ENCODE measurements at places on chromosomes 11 and 22. TPM values are rescaled to one million over a fixed set of nuclear protein-coding genes. Genes with fewer than 3 reads are reported as not detected.

The PHLDA2 gene
- total RNA-seq, result 26.4 TPM

The ADAMTS8 gene
- total RNA-seq, result 2.6 TPM

The POTEH gene
- not detected for total RNA-seq

The TRIM48 gene
- total RNA-seq, result not detected

The FAM180B gene
- not detected for total RNA-seq

GRCh38 chr22:30381264-30381663 lies 5.9 kb downstream of the RNF215 start:
- DNase-seq, result no peak

DNA sequence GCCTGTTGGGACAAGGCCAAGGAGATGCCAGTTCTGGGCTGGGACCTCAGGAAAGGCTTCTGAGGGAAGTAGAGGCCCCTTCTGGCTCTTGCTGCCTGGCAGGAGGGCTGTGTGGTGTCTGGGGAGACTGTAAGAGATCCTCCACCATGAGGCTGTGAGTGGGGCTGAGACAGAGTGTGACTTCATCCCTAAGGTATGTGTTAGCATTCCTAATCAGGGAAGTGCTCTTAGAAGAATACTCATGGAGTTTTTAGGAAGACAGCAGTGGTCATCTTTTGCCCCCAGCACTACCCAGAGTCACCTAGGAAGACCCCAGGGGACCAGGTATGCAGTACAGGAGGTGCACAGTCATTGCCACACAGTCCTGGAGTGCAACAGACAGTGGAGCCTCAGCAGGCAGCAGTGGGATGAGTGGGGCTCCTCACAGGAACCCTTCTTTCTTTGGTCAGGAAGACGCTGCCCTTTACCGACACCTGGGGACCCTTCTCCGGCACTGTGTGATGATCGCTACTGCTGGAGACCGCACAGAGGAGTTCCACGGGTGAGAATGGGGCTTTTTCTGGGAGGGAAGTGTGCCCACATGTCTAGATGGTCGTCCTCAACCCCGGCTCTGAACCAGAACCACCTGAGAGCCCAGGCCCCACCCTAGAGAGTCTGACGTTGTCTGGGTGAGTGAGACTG lies 2.8 kb downstream of the RIC8A start:
- peak; percentile 55 for DNase-seq

- DNase-seq, result no peak
These were observed 103.1 kb downstream of the PTPRJ start for GRCh38 chr11:48083421-48083820.

DNA sequence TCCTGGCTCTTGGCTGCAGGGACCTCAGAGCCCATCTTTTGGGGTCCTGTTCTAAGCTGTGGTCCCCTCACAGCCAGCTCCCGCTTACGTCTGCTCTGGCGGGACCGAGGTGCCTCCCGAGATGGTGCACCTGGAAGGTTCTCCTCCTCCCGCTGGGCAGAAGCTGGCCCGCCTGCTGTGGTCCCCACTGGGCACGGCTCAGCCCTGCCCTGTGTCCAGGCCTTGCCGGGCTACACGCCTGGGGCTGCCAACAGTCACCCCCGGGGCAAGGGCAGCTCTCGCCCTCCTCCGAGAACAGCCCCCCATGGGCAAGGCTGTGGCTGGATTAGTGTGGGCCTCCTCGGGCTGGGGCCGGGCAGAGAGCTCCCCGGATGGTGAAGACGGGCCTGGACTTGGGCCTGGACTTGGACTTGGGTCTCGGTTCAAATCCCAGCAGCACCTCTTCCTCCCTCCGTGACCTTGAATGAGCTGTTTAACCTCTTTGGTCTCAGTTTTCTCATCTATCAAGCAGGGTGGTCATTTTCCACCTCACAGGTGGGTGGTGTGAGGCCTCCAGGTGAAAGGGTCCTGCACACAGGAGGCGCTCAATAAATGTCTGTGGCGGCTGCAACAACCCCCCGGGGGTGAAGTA lies 998 bp downstream of the BAIAP2L2 start:
- no peak for DNase-seq

- no peak for DNase-seq
These were observed 332.1 kb downstream of the CTTN start for GRCh38 chr11:70730411-70730810.

DNA sequence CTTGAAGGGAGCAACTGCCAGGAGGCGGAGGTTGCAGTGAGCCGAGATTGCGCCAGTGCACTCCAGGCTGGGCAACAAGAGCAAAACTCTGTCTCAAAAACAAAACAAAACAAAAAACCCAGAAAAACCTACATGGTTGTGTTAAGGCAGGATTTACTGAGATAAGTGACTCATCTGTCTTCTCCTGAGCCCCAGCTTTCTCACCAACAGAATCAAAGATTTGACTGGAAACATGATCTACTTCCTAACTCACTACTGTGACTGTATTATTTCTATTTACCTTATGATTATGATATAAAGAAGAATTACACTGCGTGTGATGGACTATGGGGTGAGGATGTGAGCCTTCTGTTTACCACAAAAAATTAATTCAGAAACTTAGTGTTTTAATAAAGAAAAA lies 21.8 kb downstream of the FAM118B start:
- DNase-seq, result no peak

GRCh38 chr11:118135796-118136165 lies 16.8 kb downstream of the SCN4B start:
- no peak for DNase-seq

- no peak for DNase-seq
These were observed 120.7 kb upstream of the SERPIND1 start for GRCh38 chr22:20653012-20653794.

- no peak for DNase-seq
These were observed 31.6 kb downstream of the OR10A6 start for GRCh38 chr11:7899418-7899817.

DNA sequence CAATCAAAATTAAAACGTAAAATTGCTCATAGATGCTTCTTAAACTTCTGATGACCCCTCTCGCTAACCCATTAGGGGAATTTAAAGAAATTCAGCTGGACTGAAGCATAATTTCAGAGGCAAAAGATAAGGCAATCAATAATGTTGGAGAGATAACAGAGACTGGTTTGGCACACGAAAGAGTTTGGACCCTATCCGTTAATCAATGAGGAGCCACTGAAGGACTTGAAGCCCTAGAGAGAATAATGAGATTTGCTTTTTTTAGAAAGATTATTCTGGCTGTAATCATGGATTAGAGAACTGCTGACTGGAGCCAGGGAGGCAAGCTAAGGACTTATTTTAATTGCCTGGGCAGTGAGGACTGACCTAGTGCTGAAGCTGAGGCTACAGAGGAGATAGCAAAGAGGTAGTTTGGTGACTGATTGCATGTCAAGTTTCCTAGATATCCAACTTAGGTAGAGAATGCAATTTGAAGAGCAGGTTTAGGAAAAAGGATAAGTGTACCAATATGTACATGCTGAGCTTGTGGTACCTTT lies 11.9 kb upstream of the ARHGAP42 start:
- no peak for DNase-seq

DNA sequence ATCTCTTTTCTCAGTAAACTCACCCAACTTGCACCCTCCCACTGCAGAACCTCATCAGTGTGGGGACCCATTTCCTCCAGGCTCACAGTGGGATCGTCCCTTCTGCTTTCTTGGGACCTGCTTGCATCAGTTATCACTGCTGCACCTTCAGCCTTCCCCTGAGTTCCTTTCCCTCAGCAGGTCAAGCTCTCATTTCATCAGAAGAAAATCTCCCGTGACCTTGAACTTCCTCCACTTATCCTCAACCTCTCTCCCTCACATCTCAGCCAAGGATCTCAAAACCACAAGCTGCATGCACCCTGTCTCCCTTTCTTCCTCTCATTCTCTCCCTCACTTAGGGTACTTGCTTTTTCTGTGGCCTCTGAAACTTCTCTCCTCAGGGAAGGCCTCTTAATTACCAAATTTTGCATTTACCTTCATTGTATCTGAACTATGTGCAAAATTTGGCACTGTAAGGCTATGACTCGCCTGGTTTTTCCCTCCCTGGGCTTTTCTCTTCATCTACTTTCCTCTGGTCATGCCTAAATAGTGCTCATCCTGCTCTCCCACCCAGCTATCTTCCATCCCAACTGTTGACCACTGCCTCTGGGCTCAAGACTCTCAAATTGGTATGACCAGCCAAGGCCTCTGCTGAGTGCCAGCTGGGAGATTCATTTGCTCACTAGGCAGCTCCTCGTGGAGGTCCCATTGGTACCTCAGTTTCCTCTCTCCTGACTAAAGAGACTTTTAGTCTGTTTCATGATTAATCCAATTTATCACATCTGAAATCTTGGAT lies 2.7 kb upstream of the RCE1 start:
- no peak for DNase-seq

- no peak for DNase-seq
These were observed 89.1 kb upstream of the MTNR1B start for GRCh38 chr11:92880381-92880780.

DNA sequence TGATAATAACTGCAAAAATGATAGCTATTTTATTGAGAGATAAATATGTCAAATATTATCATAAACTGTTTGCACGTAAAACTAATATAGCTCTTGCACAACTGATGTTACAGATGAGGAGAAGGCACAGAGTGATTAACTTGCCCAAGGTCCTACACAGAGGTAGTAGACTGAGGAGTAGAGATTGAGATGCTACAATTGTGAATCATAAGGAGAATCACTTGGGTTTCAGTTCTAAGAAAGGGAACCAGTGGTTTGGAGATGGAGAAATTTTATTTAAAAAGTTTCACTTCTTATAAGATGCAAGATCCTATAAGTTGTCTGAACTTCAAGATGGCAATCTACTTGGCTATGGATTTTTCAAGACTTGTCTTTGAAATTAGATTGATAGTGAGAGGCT lies 224.8 kb upstream of the RAG2 start:
- no peak for DNase-seq

- DNase-seq, result no peak
These were observed 11.4 kb upstream of the TCP11L1 start for GRCh38 chr11:33027846-33028536.

DNA sequence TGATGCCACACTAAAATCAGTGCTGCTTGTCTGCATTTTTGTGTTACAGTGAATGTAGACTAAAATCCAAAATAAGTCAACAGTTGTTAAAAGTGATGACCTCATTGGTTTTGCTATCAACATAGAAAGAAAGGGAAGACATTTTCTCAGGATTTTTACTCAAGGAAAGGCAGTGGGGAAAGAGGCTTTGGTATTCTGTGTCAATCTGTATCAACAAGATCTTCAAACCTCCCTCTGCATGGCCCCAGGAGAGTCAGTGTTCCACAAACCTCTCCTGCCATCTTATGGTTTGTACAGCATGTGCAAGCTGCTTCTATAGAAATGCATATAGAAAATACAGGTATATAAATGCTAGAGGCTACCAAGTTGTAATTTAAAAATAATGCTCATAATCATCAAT lies 13.8 kb upstream of the OR51M1 start:
- DNase-seq, result no peak

GRCh38 chr11:132184079-132184478 lies 813.7 kb downstream of the NTM start:
- DNase-seq, result no peak

DNA sequence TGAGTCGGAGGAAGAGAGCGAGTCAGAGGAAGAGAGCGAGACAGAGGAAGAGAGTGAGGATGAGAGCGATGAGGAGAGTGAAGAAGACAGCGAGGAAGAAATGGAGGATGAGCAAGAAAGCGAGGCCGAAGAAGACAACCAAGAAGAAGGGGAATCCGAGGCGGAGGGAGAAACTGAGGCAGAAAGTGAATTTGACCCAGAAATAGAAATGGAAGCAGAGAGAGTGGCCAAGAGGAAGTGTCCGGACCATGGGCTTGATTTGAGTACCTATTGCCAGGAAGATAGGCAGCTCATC lies 780 bp downstream of the TRIM44 start:
- DNase-seq, result no peak

DNA sequence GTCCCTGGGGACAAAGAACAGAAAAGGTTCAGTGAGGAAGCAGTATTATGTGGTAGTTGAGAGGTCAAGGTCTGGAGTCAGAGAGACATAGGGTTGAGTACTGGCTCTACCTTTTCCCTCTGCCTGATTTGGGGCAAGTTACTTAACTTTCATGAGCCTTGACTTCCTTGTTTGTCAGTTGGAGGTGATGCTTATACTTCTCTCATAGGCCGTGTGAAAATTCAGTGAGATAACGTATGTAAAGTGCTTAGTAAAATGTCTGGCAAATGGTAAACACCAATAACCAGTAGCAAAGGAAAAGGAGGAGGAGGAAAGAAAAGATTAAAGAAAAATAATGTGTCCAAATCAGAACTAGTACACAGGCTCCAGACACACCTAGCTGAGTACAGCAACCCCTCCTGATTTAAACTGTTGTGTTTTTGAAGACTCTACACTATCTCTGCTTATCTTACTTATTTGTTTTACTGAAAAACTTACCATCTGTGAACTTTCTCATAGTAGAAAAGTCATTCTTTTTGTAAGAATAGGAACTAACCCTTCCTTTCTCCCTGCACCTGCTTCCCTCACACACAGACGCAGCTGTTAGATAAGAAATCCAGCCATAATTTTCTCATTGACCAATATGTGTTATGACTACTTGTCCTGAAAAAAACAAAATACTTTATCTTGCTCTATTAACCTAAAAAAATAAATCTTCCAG lies 126.9 kb downstream of the CD44 start:
- no peak for DNase-seq

GRCh38 chr11:119780222-119780953 lies 51.4 kb upstream of the NECTIN1 start:
- DNase-seq, result no peak

DNA sequence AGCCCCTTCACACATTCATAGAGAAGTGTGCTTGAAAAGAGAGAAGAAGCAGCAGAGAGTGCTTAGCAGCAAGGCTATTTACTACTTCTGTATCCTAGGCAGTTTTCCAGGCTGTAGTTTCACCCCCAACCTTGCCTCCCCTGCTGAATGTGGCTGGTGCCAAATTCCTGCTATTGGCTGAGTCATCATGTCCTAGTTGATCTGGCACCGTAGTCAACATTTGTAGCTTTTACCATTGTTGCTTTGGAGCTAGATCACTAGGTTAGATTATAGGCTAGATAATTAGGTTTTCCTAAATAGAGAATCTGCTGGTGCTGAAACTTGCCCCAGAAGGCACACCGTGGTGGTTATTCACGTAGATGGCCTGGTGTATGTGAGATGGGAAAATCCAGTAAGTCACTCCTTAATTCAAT lies 32.7 kb downstream of the ARHGAP42 start:
- peak; percentile 76 for DNase-seq

All from MG63 (cell line).